HCT116 (cell line): ENCODE measurements at places on chromosomes 16 and 17. TPM values are rescaled to one million over a fixed set of nuclear protein-coding genes. Genes with fewer than 3 reads are reported as not detected.

GRCh38 chr17:49602783-49603182, 27.1 kb downstream of the NXPH3 start:
- H3K27ac ChIP-seq = no peak overlapping the region
- no peaks in the 10 kb centered on the region for H3K27me3 ChIP-seq
- no peak for DNase-seq
- H3K36me3 ChIP-seq = peaks cover 29% of the 10 kb centered on the region
- H3K4me3 ChIP-seq = no peak overlapping the region

DNA sequence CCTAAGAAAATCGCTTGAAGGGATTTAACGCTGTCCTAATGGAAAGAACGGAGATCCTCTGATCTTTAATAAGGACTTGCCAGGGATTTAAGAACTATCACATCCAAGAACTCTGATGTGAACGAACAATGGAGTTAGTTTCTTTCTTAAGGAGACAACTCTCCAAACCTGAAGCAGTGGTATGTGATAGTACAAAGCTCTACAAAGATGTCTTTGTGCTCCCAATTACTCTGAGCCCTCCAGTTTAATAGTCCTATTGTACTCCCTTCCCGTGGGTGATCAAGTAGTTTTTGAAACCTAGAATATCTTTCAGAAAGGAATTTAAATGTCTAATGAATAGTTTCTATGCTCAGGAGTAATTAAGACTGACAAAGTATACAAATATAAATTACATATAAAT, 123.8 kb downstream of the FTO start:
- peaks cover 6% of the 10 kb centered on the region for H3K4me1 ChIP-seq
- DNase-seq = no peak
- H3K36me3 ChIP-seq = no peaks in the 10 kb centered on the region
- no peak overlapping the region for H3K27ac ChIP-seq
- no peaks in the 10 kb centered on the region for H3K27me3 ChIP-seq

DNA sequence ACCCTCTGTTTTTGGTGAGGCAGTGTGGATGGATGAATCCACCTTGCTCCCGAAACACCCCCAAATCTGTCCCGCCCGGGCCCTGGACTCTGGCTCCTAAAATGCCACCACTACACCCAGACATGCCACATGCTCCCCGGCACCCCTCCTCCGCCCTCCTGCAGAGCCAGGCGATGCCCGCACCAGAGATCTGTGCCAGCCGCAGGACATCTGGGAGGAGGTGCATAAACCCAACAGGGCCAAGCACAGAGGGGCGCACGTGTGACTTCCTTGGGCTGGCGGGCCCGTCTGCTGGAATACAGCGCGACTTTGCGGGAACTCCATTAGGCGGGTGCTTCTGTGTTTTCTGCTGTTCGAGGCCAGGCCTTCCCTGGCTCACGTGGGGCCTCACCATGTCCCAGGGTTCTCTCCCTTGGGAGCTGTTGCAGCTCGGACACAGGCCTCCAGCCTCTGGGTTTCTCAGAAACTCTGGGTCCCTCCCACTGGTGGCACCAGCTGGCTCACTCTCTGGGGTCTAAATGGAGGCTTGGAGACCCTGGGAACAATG, 14.1 kb upstream of the ACSF3 start:
- no peak overlapping the region for H3K27ac ChIP-seq
- H3K36me3 ChIP-seq = no peaks in the 10 kb centered on the region
- no peak overlapping the region for H3K4me3 ChIP-seq
- DNase-seq = no peak

DNA sequence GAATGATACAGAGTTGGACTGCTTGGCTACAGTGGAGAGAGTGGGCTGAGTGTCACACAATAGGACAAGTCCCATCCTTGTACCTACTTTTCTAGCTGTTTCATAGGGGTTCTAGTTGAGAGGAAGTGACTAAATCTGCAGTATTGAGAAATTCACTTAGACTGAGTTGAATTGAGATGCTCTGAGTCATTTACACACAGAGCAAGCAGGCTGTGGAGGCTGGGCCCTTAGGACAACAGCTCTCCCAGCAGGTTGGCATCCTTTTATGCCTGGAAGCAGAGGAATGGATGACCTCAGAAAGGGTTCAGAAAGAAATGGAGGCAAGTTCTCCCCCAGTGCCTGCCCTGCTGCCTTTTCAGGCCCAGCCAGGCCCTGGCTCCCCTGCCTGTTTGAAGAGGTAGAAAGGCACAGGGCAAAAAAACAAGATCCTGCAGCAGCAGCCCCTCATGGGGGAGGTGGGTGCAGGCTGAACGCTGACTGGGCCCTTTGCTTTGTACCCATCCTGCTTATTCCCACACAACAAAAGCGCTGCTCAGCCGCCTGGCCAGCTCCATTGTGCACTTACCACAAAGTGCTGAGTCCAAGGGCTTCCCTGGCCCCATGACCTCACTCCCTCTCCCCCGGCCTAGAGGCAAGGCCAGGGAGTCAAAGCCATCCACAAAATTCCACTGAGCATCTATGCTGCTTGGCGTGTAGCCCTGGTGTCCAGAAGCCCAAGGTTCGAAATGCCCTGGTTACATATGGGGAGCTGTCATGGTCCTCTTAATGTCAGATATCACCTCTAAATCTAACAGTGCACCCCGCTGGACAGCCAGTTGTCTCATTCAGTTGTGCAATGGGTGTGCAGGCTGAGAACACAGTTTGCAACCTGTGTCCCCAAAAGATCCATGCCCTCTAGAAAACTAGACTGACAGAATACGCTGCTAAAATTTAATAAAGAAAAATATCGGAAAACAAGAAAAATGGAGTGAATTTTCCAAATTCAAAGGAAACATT, 5.4 kb upstream of the CRYBA1 start:
- H3K4me3 ChIP-seq = no peak overlapping the region
- H3K36me3 ChIP-seq = peaks cover 15% of the 10 kb centered on the region
- peaks cover 21% of the 10 kb centered on the region for H3K4me1 ChIP-seq
- H3K27me3 ChIP-seq = no peaks in the 10 kb centered on the region

- H3K4me1 ChIP-seq = peaks cover 34% of the 10 kb centered on the region
- DNase-seq = peak; percentile 70
- no peaks in the 10 kb centered on the region for H3K27me3 ChIP-seq
- no peaks in the 10 kb centered on the region for H3K36me3 ChIP-seq
- H3K27ac ChIP-seq = peak overlapping the region; percentile 73
- H3K4me3 ChIP-seq = peak overlapping the region; percentile 65
These were observed 922 bp upstream of the SLC2A4 start for GRCh38 chr17:7280519-7281073.

DNA sequence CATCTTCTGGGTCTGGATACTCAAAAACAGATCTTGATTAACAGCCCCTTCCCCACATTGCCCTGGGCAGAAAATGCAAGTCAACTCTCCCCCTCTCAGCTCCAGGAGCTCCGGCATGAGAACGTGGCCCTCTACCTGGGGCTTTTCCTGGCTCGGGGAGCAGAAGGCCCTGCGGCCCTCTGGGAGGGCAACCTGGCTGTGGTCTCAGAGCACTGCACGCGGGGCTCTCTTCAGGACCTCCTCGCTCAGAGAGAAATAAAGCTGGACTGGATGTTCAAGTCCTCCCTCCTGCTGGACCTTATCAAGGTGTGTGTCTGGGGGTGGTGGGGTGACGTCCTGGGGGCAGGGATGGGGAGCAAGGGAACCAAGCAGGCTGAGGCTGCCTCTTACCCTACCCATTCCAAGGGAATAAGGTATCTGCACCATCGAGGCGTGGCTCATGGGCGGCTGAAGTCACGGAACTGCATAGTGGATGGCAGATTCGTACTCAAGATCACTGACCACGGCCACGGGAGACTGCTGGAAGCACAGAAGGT, 9.7 kb downstream of the GUCY2D start:
- H3K27me3 ChIP-seq = no peaks in the 10 kb centered on the region
- H3K27ac ChIP-seq = no peak overlapping the region
- H3K4me1 ChIP-seq = peaks cover 17% of the 10 kb centered on the region

- H3K4me3 ChIP-seq = no peak overlapping the region
- no peaks in the 10 kb centered on the region for H3K36me3 ChIP-seq
- no peaks in the 10 kb centered on the region for H3K27me3 ChIP-seq
- peaks cover 10% of the 10 kb centered on the region for H3K4me1 ChIP-seq
- no peak overlapping the region for H3K27ac ChIP-seq
- no peak for DNase-seq
These were observed 1.7 kb downstream of the ANKRD40CL start for GRCh38 chr17:50765454-50766221.

DNA sequence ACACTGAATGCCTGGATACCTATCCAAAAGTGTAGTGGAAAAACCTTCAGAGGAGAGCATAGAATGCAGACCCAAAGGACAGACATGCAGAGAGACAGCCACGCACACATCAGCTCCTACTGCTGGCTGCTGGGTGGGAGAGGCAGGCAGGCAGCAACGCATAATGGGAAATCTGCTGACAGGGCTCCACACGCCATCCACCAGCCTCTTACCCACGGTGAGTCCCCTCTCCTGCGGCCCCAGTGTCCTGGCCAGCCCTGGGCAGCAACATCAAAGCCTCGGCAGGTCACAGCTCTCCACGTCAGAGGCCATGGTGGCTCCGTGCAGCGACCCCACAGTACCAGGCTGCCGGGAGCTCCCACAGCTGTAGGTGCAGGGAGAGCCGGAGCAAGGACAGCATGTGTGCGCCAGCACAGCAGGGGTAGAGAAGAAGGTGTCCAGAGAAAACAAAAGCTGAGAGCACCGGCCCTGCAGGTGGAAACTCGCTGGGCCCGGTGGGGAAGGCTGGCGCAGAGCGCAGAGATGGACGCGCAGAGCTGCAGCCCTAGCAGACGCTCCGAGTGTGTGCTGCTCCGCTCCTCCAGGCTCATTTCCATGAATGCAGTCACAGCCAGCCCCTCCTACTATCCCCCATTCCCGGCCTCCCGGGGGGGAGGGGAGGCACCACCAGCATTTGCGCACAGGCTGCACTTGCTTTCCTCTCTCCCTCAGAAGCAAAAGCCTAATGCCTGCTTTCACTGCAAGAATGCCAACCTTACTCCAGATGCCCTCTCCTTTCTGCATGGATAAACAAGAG, 58.9 kb downstream of the CYTH1 start:
- H3K4me3 ChIP-seq = no peak overlapping the region
- H3K27ac ChIP-seq = no peak overlapping the region
- peaks cover 10% of the 10 kb centered on the region for H3K4me1 ChIP-seq
- no peak for DNase-seq
- H3K36me3 ChIP-seq = no peaks in the 10 kb centered on the region
- no peaks in the 10 kb centered on the region for H3K27me3 ChIP-seq

DNA sequence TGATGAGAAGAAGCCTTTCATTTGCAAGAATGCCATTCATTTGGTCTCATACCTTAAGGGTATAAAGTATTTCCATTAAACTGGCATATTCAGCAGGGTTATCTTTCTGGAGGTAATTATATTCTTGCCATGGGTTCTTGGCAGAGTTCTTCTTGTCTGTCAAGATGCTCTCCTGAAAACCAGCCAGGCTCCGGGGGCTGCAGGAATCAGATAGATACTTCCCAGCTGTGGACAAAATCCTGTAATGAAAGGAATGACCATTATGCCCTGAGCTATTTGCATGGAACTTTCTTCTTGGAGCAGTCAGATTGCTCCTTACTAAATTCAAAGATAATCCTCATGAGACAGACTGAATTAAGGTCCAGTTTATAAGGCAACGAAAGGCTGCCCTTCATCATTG, 47.0 kb downstream of the COG7 start:
- no peak overlapping the region for H3K4me3 ChIP-seq
- H3K27ac ChIP-seq = no peak overlapping the region
- H3K36me3 ChIP-seq = peaks cover 19% of the 10 kb centered on the region
- no peak for DNase-seq
- no peaks in the 10 kb centered on the region for H3K4me1 ChIP-seq
- H3K27me3 ChIP-seq = no peaks in the 10 kb centered on the region

GRCh38 chr16:74903120-74903519, 81.8 kb downstream of the WDR59 start:
- peaks cover 6% of the 10 kb centered on the region; the same call in 1 of the 2 replicates for H3K36me3 ChIP-seq
- no peak for DNase-seq
- H3K4me1 ChIP-seq = no peaks in the 10 kb centered on the region
- H3K27me3 ChIP-seq = no peaks in the 10 kb centered on the region
- no peak overlapping the region for H3K4me3 ChIP-seq

- H3K27me3 ChIP-seq = no peaks in the 10 kb centered on the region
- DNase-seq = no peak
- H3K36me3 ChIP-seq = peaks cover 51% of the 10 kb centered on the region
- H3K4me3 ChIP-seq = no peak overlapping the region
- no peak overlapping the region for H3K27ac ChIP-seq
- 0 out of 2 replicates have a peak, but pooled peaks cover 2% of the 10 kb centered on the region for H3K4me1 ChIP-seq
These were observed 55.7 kb downstream of the PLD6 start for GRCh38 chr17:17150448-17150800.

DNA sequence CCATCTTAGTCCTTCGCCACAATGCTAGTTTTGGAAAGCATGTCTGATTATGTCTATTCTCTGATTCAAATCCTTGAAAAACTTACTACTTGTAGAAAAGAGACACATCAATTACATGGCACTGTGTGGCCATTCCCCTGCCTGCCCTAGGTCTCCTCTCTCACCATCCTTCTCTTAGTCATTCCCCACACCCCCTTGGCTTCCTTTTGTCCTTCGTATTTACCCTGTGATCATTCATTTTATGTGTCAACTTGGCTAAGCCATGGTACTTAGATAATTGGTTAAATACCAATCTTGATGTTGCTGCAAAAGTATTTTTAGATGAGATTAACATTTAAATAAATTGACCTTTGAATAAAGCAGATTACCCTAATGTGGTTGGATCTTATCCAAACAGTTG, 122.9 kb upstream of the CDH11 start:
- H3K27me3 ChIP-seq = no peaks in the 10 kb centered on the region
- no peak for DNase-seq
- no peaks in the 10 kb centered on the region for H3K36me3 ChIP-seq
- no peak overlapping the region for H3K4me3 ChIP-seq
- H3K27ac ChIP-seq = no peak overlapping the region

GRCh38 chr16:57196286-57196685, 10.2 kb downstream of the RSPRY1 start:
- H3K4me3 ChIP-seq = no peak overlapping the region
- H3K27ac ChIP-seq = no peak overlapping the region
- no peaks in the 10 kb centered on the region for H3K36me3 ChIP-seq
- DNase-seq = no peak
- no peaks in the 10 kb centered on the region for H3K27me3 ChIP-seq
- peaks cover 20% of the 10 kb centered on the region for H3K4me1 ChIP-seq

DNA sequence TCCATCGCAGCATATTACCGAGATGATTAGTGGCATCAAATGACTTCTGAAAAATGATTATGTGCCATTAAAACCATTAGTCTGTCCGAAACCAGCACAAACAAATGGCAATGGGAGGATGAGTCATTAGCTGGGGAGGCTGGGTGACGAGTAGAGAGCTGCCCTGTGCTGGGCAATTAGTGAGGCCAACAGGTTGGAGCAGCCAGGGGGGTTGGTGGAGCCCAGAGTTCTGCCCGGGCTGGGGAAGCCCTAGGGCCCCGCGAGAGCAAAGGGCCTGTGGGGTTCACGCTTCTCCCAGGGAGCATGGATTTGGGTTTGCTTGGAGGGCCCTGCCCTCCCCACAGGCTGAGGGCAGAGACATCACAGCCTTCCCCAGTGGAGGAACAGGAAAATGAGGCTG, 152.1 kb upstream of the RPL38 start:
- no peaks in the 10 kb centered on the region for H3K36me3 ChIP-seq
- H3K27ac ChIP-seq = no peak overlapping the region
- peaks cover 51% of the 10 kb centered on the region for H3K27me3 ChIP-seq
- DNase-seq = no peak
- H3K4me1 ChIP-seq = peaks cover 5% of the 10 kb centered on the region; the same call in 1 of the 2 replicates

Gene SLC35G6
- total RNA-seq = not detected

Gene USP22
- 210 TPM for total RNA-seq

Gene PNMT
- total RNA-seq = not detected

Gene DNASE1L2
- 1.9 TPM for total RNA-seq

Gene TNFRSF13B
- total RNA-seq = not detected

Gene MPP2
- 16.4 TPM for total RNA-seq
